AML-193 (cell line): ENCODE measurements at places on chromosomes 16 and 17.

DNA sequence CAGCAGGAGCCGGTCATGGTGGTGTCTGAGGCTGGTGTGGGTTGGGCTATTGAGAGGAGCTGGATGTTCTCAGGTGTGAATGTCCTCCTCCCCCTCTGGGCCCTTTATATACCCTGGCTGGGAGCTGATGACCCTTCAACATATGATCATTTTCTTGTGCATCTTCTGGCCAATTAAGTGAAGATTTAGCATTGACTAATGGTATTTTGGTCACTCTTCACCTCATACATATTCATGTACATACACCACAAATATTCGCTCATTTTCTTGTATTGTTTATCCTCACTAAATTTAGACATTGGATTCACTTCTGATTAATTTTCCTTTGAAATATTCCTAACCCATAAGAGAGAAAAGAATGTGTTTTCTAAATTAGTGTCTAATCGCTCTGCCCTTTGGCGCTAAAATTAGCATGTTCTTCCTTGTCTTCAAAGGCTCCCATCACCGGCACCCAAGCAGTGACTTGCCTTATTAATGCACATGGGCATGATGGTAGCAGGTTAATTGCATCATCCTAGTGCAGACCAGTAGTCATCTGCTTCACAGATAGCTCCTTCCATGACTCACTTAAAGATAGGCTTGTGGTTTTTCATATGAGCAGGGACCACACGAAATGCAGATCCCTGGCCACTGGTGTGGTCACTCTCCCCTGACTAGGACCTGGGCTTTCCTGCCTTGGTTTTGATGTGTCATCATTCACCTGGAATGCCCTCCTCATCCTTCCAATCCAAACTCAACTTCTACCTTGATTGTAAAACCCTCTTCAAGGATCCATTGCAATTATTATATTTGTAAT is at the start of gene KRTAP2-4:
TSS of gene KRTAP2-4 (minus strand) at position 51 of the 796 bp plus-strand sequence. CDS start at position 17, 34 bp downstream.
- DNase-seq, result peak; percentile 34

DNA sequence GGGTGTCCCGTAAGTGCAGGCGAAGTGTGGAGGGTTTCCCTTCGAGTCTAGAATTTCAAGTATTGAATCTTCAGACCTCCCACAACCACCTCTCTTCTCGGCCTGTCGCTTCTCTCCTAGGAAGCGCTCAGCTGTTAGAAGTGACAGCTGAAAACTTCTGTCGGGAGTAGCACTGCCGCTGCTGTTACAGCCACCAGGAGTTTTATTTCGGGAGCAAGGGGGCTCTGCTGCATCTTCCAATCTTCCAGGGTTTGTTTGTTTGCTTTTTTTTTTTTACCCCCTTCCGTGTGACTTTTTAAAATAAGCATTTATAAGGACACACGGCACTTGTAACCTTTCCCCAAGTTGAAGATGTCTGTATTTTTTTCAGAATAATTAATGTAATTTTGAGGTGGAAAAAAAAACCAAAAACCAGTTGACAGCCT is 767 bp downstream of the RPS6KB1 start:
- peak; percentile 29 for DNase-seq

- DNase-seq, result no peak
Observed at GRCh38 chr17:73824321-73824720, 180.1 kb upstream of the SDK2 start.

GRCh38 chr16:80896776-80897175 is 92.4 kb upstream of the CDYL2 start:
- no peak for DNase-seq

DNA sequence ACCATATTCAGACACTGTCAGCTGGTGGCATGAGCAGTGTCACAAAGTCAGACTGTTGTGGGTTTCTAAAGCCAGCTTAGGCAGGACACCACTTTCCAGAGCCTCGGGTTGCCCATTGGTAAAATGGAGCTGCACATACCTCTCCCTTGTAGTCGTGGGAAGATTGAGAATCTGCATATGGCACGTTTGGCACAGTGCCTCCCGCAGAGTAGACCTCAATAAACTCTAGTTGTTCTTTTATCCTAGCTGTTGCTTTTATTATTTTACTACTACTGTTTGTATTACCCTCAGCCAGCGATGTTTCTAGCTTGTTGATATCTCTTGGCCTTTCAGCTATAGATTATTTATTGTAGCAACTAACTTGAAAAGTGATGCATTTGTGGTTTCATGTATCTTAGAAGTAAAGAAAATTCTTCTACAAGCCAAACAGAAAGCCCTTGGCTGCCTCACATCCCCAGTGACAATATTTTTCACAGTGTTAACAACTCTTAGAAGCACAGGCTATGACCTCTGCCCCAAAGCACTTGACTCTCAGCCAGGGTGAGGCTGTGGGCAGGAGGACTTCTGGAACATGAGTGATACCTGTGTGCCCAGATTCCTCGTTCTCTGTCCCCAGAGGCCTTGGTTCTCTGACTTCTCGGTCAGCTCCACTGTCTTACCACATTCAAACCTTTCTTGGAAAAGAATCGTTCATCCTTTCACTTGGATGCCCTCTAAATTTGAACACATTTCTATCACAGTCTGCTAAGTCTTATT is 351.6 kb downstream of the SNX29 start:
- no peak for DNase-seq

DNA sequence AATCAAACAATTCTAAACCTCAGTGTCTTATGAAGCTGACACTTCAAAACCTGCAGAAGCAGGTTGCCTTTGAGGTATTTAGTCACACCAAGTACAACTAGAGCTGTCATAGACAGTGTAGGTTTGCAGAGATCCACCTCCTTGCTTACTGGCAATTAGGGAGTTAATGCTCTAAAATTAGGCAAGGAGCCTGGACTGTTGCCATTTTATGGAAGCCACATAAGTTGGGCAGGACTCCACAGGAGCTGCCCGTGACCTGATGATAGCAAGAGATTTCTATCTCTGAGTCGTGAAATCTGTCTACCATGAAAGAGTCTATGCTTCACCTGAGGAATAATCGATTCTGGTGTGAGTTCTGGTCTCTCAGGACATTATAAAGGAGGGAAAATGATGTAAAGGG is 8.9 kb downstream of the EME1 start:
- DNase-seq, result no peak

DNA sequence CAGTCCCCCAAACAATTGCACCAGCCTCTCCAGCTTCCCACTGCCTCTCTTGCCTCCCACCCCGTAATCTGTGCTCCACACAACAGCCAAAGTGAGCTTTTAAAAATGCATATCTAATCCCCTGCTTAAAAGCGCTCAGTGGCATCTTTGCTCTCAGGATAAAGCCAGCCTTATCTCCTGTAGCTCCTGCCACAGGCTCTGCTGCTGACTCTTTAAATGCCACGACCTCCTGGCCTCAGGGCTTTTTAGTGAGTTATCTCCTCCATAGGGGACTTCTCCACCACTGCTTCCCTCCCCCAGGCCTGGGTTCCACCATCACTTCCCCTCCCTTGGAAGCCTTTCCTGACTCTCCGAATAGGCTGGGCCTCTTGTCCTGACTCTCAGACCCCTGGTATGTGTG is 98.6 kb downstream of the GNAO1 start:
- no peak for DNase-seq

DNA sequence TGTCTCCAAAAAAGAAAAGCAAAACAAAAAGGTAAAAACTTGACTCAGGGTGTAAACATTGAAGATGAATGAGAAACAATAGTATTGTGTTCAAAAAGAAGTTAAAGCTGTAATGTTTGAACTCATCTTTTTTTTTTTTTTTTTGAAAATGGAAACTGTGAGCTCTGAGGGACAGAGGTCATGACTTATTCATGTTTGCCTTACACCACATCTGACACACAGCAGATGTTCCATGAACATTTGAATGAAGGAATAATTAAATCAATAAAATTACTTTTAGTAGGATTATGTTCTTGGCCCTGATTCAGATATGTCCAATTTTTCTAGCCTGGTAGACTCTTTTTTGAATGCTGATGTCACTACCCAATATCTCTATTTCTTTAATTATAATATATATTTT is 95.7 kb upstream of the MED13 start:
- DNase-seq, result no peak

GRCh38 chr16:31420037-31420436 is 8.1 kb downstream of the COX6A2 start:
- DNase-seq, result no peak

GRCh38 chr17:51548125-51548524 is 287.8 kb downstream of the UTP18 start:
- DNase-seq, result no peak

GRCh38 chr16:10745841-10746240 is 2.2 kb downstream of the NUBP1 start:
- no peak for DNase-seq

- no peak for DNase-seq
Observed at GRCh38 chr17:6787081-6787693, 11.2 kb downstream of the FBXO39 start.

- no peak for DNase-seq
Observed at GRCh38 chr17:59369031-59369975, 37.8 kb downstream of the YPEL2 start.

- no peak for DNase-seq
Observed at GRCh38 chr17:82333279-82334171, at the start of gene SECTM1. Gene SECTM1 (minus strand): TSS chr17:82333766. CDS start chr17:82327240, 6,526 bp downstream.

DNA sequence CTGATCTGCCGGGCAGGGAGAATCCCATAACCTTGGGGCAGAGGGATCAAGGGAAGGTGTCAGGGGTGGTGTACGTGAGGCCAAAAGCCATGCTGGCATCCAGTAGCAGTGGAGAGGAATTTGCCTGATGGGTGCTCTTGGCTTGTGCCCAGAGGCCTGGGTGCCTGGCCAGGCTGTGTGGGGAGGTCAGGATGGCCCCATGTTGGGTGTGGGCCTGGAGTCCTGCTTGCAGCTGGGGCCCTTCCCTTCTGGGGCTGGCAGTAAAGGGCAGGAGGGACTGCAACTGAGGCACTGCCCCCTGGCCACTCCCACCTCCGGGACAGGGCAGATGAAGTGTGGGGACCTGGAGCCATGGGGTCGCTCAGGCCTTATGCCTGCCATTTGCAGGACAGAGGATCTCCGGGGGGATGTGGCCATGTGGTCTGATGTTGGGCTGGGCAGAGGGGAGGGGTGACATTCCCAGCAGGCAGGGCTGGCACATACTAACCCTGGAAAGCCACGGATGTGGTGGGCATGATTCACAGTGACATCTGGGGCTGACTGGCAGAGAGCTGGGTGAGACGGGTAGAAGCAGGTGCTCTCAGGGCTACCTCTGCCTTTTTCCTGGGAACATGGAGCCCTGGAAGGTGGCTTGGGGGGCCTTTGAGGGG is 3.5 kb downstream of the FMNL1 start:
- DNase-seq, result no peak

GRCh38 chr16:66563574-66564334 is 2.5 kb upstream of the CMTM1 start:
- DNase-seq, result no peak

DNA sequence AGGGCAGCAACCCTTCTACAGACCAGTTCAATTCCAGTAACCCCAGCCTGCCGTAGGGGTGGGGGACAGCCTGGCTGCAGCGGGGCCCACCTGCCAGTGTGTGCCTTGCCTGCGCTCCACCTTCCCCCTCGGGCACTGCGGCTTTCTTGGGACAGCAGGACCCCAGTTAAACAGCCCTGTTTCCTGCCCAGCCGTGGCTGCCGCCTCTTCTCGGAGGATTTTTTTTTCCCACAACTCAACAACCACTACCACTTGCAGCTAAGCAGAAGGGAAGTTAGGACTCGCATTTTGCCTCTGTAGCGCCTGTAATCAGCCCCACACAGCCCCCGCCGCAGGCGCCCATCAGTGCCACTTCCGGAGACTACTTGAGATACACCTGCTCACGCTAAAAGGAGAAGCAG is 76.1 kb downstream of the RAI1 start:
- DNase-seq, result no peak

DNA sequence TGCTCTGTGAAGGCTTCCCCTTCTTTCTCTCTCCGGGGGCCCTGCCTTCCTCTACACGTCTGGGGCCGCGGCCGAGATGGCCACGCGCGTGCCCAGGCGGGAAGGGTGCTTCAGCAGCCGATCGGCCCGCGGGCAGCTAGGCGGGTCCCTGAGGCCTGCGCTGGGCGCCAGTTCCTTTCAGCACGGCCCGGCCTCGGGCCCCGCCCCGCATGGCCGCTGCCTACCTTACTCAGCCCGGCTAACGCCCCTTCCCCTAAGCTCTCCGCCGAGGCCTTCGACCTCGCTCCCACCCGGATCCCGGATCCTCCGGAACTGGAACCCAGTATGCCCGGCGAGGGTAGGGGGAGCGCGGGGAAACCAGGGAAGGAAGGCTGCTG is 335 bp downstream of the TMEM11 start:
- no peak for DNase-seq

- no peak for DNase-seq
Observed at GRCh38 chr17:38466346-38467315, 38.4 kb downstream of the ARHGAP23 start.

GRCh38 chr17:50177983-50178834 is 12.4 kb downstream of the SGCA start:
- DNase-seq, result no peak

DNA sequence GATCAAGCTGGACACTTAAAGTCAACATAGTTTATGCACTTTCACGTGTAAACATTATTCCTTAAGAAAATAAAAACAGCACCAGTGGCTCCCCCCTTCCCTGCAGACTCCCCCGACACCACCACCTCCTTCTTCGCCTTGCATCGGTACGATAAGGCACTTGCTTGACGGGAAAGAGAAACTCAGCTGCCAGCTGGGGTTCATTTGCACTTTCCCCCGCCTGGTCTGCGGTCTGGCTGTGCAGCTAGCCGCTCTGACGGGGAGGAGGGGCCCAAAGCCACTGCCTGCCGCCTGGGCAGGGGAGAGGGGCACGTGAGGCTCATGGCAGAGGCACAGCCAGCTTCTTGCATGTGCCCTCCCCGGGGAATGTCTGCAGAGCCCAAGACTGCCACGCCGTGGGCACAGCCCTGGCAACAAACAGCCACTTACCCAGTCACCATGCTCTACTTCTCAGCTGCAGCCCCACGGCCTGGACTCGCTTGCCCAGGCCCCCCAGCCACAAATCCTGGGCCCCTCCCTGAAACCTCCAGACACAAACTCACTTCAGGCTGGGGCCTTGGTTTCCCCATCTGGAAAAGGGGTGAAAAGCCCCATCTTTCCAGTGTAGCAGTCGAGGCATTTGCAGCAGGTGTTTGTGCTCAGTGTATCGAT is 16.5 kb upstream of the PRM1 start:
- peak; percentile 79 for DNase-seq

GRCh38 chr16:72938795-72939164 is 109.1 kb downstream of the ZFHX3 start:
- no peak for DNase-seq
